Nasal cavity respiratory epithelium epithelial cell of viscerocranial mucosa (primary cell): ENCODE measurements at places on chromosomes 6 and 20. TPM values are rescaled to one million over a fixed set of nuclear protein-coding genes. Genes with fewer than 3 reads are reported as not detected.

The DCDC2 gene
- 0.68 and 6.6 TPM in 2 replicates for total RNA-seq

The ZC2HC1B gene
- not detected in 2 replicates for total RNA-seq

The RSPH4A gene
- total RNA-seq = under 0.01 TPM in 2 replicates

The SIGLEC1 gene
- not detected in 2 replicates for total RNA-seq

The VAPB gene
- total RNA-seq = 13.7 and 44.9 TPM in 2 replicates

The HSPA12B gene
- not detected in 2 replicates for total RNA-seq

The FGD2 gene
- under 0.01 and 0.07 TPM in 2 replicates for total RNA-seq

The FERMT1 gene
- total RNA-seq = 53.0 and 80.4 TPM in 2 replicates

The CAGE1 gene
- total RNA-seq = under 0.01 and 0.07 TPM in 2 replicates

The SPAG4 gene
- total RNA-seq = 3.2 and 5.1 TPM in 2 replicates

The FITM2 gene
- 6.8 and 7.5 TPM in 2 replicates for total RNA-seq

The C20orf141 gene
- total RNA-seq = not detected in 2 replicates

The TRIM38 gene
- total RNA-seq = 4.8 and 8.6 TPM in 2 replicates

The LHFPL5 gene
- total RNA-seq = 0.07 TPM in 1 of 2 replicates, not detected in the other

The IER3 gene
- total RNA-seq = 110 and 273 TPM in 2 replicates

The IL17A gene
- total RNA-seq = not detected in 2 replicates

The SIRPB2 gene
- total RNA-seq = under 0.01 and 0.21 TPM in 2 replicates

The PCED1A gene
- 15.0 and 16.9 TPM in 2 replicates for total RNA-seq

The SLC13A3 gene
- 3.3 and 3.8 TPM in 2 replicates for total RNA-seq

The ACOT8 gene
- total RNA-seq = 23.9 and 29.3 TPM in 2 replicates

The LY6G6C gene
- under 0.01 TPM in 1 of 2 replicates, not detected in the other for total RNA-seq

The ZC3H12D gene
- 0.07 TPM in 1 of 2 replicates, not detected in the other for total RNA-seq

The CDH4 gene
- 8.9 and 20.5 TPM in 2 replicates for total RNA-seq

The GPSM3 gene
- 0.71 and 1.0 TPM in 2 replicates for total RNA-seq

The CST1 gene
- total RNA-seq = not detected in 2 replicates

The TCF15 gene
- not detected in 2 replicates for total RNA-seq
